Left ventricle myocardium inferior (tissue), 1 donor: ENCODE measurements at places on chromosomes 11 and 22. TPM values are rescaled to one million over a fixed set of nuclear protein-coding genes. Genes with fewer than 3 reads are reported as not detected.

Gene CDKN1C
- 33.0 TPM for total RNA-seq

Gene SOX10
- 1.2 TPM for total RNA-seq

Gene OR56A4
- not detected for total RNA-seq

Gene ENTHD1
- not detected for total RNA-seq

- no peak for DNase-seq
These were observed 102.0 kb downstream of the ME3 start for GRCh38 chr11:86570451-86570850.

GRCh38 chr11:121376130-121376529 lies 76.0 kb upstream of the SORL1 start:
- DNase-seq = no peak

DNA sequence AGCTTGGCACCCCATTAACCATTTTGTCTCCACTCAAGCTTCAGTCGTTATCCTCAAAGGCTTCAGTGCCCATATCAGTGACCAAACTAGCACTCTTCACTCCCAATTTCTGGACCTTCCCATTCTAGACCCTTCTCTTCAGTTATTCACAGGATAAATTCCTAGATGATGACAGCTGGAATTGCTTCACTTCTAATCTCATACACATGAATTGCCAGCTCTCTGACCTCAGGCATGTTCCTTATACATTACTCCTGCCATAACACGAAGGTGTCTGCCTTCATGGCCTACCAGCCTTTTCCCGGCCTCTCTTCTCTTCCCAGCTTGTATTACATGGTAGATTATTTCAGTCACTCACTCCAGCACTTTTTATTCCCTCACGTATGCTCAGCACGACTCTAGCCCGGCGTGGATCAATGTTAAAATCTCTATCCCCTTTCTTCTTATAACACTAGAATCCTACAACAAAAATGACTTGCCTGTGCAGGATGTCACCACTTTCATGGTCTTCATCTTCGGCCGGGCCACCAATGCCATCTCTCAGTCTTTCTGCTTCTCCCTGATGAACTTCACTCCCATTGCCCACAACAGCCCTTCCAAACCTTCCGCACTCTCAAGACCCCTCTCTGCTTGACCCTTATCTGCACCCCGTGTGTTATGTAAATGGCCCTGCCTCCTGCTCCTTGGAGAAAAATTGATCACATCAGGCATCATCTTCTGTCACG lies 36.9 kb downstream of the EIF3F start:
- no peak for DNase-seq

DNA sequence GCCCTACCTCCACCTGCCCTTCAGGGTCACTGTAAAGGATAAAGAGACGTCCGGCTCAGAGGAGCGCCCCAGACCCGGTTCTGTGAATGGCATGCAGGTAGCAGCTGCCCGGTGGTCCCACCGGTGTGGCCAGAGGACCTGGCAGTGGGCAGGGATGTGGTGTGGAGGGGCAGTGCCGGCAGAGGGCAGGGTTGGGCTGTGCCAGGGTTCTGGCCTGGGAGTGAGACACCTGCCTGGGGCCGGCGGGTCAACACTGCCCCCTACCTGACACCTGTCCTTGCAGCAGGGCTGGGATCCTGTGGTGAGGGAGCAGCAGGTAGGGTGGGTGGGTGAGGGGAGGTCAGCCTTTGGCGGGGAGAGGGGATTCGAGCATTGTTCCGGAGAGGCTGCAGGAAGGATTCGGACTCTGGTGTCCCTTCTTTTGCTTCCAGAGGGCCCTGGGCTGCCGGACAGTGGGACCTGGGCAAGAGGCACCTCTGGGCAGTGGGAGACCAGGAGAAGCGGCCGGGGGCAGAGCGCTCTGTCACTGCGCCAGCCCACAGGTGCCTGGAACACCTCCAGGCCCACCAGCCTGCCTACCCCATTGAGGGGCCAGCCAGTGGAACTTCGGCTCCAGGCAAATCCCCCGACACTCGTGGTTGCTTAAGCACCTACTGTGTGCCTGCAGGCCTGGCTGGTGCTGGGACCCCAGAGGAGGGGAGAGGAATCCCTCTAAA lies 1.6 kb upstream of the PHLDA2 start:
- peak; percentile 51 for DNase-seq

GRCh38 chr22:37187891-37188761 lies at the start of gene C1QTNF6:
C1QTNF6 (minus strand) TSS chr22:37188247; CDS start chr22:37188213, 34 bp downstream.
- peak; percentile 56 for DNase-seq

GRCh38 chr11:8335683-8336082 lies 72.0 kb upstream of the LMO1 start:
- DNase-seq = no peak

DNA sequence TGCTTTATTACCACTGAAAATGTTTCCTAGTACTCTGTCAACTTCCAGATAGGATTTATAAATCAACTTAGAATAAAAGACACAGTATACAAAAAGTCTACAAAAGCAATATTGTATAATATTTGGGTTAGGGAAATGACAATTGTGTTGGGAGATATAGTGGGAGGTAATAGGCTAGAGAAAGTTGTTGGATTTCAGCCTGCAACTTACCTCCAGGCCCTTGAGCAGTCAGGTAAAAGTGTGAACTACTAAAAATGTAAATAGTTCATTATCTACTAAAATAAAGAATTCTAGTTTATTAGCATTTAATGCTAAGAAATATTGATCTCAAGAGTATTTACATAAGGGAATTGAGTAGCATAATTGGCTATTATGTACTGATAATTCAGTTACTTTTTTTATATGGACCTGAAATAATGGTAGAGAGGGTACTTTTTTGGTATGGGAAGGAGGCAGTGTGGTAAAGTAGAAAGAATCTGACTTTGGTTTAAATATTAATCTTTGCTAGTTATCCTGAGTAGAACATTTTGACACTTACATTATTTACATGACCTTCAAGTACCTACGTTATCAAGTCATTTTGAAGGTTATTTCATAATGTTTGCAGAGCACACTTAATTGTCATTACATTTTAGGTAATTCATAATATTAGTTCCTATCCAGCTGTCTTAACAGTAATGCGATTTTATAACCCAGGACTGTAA lies 55.0 kb downstream of the DYNC2H1 start:
- DNase-seq = no peak

GRCh38 chr11:86459682-86460460 lies 85.2 kb downstream of the CCDC81 start:
- DNase-seq = peak; percentile 45
